PC-9 (cell line): ENCODE measurements at places on chromosomes 3 and 15.

- peak; percentile 64 for DNase-seq
Observed at GRCh38 chr3:152269831-152270734, 1.4 kb downstream of the MBNL1 start.

DNA sequence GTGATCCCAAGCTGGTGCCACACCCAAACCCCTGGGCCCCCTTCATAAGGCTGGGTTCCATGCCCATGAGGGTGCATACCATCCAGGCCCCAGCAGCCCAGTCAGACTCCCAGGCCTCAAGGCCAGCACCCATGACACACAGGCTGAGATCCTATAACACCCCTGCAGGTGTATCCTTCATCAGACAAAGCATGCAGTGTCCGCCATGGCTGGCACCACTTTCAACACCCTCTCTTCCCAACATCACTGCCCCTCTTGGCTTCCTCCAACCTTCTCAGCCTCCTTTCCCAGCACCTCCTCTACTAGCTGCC is 3.5 kb downstream of the CCDC51 start:
- DNase-seq, result no peak

DNA sequence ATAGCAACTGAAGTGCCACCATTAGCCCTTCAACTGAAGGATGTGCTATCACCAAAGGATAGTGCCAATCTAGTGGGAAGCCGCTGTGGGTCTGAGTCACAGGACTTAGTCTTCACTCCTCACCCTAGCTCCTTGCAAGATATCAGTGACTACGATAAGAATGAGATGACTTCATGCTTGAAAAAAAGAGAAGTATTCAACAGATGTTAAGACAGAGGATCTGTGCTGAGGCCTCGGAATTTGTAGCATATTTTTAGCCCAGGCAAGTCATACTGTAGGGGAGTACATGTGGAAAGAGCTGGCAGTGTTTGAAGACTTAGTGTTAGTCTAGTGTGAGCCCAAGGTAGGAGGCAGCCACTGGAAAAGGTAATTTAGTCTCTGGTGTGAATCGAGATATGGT is 270.7 kb upstream of the LRTM1 start:
- DNase-seq, result no peak

DNA sequence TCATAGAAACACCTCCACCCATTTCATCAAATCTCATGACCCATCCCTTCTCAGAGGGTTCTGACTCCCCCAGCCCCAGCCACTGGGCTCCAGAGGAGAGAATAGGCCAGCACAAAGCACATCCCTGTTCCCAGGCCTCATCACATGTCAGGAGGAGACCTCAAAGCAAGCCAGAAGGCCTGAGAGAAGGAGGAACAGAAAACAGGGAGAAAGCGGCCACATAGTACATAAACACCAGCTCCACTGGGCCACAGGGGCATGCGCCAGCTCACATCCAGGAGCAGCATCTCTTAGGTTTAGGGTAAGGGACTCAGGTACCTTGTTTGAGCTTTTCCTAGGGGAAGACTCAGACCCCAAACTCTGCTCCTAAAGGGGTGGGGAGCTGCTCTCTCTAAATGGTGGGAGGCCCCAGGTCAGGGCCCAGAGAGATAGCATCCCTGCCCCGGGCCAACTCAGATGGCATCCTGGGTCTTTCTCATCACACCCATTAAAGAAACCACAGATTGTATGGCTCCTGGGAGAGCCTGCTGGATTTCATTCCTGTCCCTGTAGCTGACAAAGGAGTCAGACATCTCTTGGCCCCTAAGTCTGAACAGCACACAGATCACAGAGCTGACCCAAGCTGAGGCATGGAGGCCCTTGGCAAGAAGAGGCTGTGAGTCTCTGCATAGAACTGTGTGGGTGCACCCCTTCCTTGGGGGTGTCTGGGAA is 2.5 kb downstream of the SHF start:
- no peak for DNase-seq

DNA sequence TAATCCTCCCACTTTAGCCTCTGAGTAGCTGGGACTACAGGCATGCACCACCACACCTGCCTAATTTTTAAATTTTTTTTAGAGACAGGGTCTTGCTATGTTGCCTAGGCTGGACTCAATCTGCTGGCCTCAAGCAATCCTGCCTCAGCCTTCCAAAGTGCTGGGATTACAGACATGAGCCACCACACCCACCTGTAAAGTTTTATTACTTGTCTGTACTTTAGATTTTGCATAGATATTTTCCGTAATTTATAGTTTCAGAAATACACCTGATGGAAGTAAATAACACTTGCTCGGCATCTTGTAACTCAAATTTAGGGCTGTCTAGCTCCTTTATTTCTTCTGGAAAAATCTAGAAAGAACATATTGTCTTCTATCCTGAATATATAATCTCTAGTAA is 5.8 kb downstream of the DZIP3 start:
- no peak for DNase-seq

GRCh38 chr3:38276917-38277630 is 5.0 kb upstream of the SLC22A14 start:
- DNase-seq, result no peak

GRCh38 chr15:70062321-70062956 is 35.3 kb downstream of the TLE3 start:
- DNase-seq, result no peak

DNA sequence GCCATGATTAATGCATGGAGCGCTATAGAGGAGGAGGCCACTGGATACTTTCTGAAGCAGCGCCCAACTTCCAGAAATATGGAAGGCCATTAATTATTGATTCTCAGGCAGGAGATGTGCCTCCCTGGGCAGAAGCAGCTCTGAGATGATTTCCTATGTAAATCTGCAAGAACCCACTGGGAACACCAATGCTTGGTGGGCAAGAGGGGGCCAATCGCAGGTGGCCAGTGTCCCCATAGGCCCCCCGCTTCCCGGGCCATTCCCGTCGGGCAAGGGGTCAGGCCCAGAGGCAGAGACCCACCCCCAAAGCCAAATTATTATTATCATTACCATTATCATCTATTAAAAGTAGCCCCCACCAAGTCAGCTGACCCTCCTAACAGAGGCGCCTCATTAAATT is 288.0 kb upstream of the TLE3 start:
- DNase-seq, result no peak

- no peak for DNase-seq
Observed at GRCh38 chr3:126682009-126682408, 22.0 kb upstream of the CHCHD6 start.

DNA sequence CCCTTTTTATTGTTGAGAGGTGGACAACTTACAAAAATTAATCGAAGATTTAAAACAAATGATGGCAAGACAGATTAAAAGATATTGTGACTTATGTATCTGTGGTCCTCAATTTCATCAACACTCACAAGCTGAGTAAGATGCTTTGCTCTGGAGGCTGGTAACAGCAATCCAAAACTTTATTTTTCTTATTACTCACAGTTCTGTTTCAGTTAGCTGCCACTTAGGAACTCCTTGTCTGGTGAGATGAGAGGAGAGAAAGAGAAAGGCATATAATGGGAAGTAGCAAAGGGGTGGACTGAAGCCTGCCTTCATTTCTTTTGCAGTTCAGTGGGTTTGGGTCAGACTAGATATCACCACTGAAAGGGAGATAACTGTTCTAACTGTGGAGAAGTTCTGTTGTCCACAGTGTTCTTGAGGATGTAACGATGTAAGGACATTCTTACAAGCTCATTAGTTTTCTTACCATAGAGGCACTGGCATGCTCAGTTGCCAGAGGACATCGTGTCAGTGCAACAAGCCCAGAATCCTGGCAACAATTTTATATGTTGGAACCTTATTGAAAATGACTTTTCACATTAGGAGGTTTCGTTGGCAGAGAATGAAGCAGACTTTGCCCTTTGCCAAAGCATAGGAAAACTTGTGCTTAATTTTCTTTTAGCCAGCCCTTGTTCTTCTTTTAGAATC is 93.6 kb downstream of the PLCL2 start:
- no peak for DNase-seq

DNA sequence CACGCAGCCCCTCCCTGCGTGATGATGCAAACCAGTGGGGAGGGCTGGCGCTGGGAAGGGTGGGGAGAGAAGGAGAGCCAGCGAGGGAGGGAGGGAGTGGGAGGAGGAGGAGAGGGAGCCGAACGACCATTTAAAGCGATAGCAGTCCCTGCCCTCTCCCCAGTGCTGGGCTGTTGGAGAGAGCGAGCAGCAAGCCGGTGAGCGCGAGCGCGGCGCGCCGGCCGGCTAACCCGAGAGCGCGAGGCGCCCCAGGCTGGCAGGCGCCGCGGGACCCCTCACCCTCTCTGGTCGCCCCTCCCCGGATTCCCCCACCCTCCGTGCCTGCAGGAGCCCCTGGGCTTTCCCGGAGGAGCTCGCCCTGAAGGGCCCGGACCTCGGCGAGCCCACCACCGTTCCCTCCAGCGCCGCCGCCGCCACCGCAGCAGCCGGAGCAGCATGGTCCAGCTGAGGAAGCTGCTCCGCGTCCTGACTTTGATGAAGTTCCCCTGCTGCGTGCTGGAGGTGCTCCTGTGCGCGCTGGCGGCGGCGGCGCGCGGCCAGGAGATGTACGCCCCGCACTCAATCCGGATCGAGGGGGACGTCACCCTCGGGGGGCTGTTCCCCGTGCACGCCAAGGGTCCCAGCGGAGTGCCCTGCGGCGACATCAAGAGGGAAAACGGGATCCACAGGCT is at the start of gene GRM7:
TSS of gene GRM7 (plus strand) at position 162 of the 671 bp plus-strand sequence.
- no peak for DNase-seq

- DNase-seq, result peak; percentile 86
Observed at GRCh38 chr3:183884427-183885296, at the start of gene PARL. Gene PARL, minus strand, starts transcription at chr3:183884880. Its CDS starts 34 bp downstream, at chr3:183884846.

DNA sequence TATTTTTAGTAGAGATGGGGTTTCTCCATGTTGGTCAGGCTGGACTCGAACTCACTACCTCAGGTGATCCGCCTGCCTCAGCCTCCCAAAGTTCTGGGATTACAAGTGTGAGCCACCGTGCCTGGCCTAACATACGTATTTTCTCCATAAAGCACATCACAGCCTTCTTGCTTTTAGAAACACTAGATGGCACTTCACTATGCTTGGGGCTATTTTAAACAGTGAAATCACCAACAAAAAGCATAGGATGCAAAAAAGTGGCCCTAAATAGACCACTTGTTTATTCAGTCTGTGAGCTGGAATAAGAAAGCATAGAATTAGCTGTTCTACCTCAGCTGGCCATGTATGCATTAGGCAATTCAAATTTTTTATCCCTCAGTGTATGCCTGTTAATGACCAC is 46.0 kb downstream of the PRICKLE2 start:
- DNase-seq, result no peak

- DNase-seq, result no peak
Observed at GRCh38 chr3:98185180-98185579, 18.7 kb downstream of the OR5H15 start.

DNA sequence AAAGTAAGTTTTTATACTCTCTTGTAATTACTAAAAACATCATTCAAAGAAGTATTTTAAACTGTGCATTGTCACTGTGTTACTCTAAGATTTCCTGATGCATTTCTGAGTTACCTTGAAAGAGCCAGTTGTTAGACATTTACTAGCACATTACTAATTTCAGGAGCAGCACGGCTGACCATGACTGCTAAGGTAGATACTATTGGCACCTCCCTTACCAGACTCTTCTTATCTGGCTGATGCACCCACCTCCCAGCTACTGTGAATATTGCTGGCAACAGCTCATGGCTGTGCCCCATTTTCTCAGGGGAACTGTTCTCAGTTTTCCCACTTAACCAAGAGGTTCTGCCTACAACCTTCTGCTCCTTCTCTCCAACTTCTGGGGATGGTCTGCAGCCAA is 29.4 kb downstream of the COL6A5 start:
- no peak for DNase-seq
